ENCODE measurements at places on chromosomes 6 and 20.
A peak's percentile ranks its signal among the peaks of the same experiment; 100 is the strongest.

- DNase-seq = peak; percentile 81
Measured at GRCh38 chr6:113734982-113735381, 122.2 kb upstream of the MARCKS start.

- DNase-seq = no peak
Measured at GRCh38 chr6:27616328-27617045, 143.6 kb upstream of the ZNF184 start.

DNA sequence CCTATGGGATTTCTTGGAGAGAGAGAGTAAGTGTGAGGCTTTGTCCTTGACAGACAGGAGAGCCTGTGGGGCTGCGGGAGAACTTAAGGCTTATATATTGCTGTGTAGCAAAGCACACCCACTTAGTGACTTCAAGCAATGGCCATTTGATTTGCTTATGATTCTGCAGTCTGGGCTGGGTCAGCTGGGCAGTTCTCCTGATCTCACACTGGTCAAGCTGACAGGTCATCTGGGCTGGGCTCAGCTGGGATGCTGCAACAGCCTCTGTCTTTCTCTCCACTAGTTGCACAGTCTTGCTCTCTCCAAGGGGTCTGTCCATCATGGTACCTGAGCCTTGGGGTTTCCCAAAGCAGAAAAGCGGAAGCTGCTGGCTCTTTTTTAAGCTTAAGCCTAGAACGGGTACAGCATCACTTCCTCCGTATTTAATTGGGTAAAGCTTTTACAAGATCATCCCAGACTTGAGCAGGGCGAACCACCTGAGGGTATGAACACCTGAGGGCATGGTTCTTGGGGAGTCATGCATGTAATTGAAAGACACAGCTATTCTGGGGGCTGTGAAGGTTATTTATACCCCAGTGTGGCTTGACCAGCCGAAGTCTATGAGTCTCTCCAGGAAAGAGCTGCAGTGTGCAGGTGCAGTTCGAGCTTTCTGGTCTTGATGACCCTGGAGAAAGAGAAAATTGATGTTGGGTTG, 13.3 kb upstream of the GGTLC1 start:
- DNase-seq = no peak

DNA sequence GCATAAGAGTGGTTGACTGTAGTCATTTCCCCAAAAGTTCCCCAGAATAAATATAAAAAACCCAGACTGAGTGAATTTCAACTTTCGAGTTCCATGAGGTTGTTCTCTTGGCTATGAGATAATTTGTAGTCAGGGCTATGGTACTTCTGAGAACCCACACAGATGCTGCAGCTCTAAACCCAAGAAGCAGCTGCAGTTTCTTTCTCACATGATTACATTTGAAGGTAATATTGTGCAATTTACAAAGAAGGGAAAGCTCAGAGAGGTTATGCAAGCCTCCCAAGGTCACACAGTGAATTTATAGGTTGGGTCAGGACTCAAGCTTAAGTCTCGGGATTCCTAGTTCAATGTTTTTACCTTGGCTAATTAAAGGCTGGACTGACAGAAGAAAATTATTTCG, 29.7 kb upstream of the CD93 start:
- DNase-seq = peak; percentile 98

GRCh38 chr20:725491-725890, 42.8 kb downstream of the SLC52A3 start:
- no peak for DNase-seq

- peak; percentile 97 for DNase-seq
Measured at GRCh38 chr6:36546920-36547645, at the start of gene STK38. STK38 (minus strand) TSS chr6:36547479; CDS start chr6:36540202, 7,277 bp downstream.

GRCh38 chr20:51593584-51593983, 51.1 kb upstream of the NFATC2 start:
- DNase-seq = no peak

GRCh38 chr6:114007516-114007915, 36.6 kb upstream of the HDAC2 start:
- DNase-seq = no peak

GRCh38 chr20:56143759-56144158, 104.8 kb upstream of the MC3R start:
- DNase-seq = no peak

DNA sequence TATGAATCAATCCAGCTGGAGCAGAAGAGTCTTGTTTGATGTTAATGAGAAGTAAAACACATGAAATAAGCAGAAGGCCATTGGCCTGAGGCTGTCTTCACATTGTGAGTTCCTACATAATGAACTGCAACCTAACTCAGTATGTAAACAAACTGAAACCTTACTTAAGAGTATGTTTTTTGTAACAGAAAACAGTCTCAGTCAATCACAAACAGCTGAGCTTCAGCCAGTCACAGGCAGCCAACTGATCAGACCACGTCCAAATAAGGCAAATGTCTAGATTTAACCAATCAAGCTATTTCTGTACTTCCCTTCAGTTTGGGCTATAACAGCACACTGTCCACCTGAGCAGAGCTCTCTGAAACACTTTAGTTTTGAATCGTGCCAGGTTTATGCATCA, 234.7 kb downstream of the TRDN start:
- no peak for DNase-seq

GRCh38 chr20:58482416-58482815, 32.8 kb downstream of the APCDD1L start:
- DNase-seq = no peak

DNA sequence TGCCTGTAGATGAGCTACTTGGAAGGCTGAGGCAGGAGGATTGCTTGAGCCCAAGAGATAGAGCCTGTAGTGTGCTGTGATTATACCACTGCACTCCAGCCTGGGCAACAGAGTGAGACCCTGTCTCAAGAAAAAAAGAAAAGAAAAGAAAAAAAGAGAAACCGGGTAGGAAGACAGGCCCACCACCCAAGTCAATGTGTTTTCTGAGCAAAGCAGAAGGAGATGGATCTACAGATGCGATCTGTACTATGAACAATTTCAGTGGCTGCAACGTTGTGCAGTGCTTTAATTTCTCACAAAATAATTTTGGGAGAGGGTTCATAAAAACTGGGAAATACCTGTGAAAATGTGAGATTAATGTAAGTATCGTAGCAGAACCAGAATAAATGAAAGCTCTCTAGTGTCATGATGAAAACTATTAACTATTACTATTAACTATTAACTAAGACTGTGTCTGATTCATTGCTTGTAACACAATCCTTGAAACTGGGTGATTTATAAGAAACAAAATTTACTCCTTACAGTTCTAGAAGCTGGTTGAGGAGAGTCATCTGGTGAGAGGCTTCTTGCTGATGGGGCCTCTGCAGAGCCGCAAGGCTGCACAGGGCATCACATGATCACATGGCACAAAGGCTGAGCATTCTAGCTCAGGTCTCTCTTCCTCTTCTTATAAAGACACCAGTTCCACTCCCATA, 233.1 kb upstream of the ZNF217 start:
- peak; percentile 61 for DNase-seq

DNA sequence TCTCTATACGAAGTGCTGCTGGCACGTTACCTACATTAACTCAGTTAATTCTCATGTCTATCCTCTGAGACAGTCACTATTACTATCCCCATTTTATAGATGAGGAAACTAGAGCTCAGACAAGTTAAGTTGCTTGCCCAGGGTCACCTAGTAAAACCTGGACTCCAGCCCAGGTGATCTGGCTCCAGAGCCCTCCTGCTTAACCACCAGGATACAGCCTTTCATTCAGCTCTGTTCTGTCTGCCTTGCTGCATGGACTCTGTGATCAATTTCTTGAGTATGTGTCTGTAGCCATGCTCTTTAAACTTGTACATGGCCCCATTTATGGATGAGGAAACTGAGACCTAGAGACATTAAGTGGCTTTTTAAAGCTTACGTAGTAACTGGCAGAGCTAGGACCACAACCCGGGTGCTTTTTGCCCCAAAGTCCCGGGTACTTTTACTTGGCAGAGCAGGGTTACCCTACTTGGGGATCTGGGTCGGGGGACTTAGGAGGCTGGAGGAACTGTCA, 4.7 kb downstream of the CDKN1A start:
- DNase-seq = no peak

- peak; percentile 76 for DNase-seq
Measured at GRCh38 chr6:170374571-170375444, 68.2 kb downstream of the FAM120B start.

DNA sequence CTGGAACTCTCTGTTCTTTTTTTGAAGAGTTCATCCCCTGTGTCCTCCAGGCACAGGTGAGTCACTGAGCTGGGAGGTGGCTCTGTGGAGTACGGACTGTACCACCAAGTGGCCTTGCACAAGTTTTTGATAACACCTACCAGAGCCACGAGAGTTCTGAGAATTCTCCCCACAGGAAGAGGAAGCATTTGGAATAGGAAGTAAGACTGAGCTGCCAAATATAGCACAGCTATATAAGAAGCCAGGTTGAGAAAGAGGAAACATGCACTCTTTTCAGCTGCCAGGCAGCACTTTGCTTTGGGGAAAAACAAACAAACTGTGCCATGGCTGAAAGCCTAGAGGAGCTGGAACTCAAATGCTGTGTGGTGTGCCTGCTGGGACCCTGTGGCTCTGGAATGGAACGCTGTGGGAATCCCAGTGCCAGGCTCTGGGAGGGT, 70.8 kb upstream of the RIPOR2 start:
- peak; percentile 79 for DNase-seq

DNA sequence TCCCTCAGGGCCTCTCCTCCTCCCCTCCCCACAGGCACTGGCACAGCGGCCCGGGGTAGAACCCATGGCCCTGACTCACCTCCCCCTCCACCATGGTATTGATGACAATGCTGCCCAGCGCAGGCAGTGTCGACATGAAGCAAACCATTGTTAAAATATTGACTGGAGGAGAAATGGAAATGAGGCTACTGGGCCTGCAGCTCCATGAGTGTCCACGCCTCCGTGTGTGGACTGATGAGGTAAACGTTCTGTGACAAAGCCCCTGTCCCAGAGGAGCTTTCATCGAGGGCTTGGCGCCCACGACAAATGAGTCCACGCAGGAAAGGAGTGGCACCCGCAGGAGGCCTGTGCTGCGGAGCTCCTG, 402.7 kb downstream of the TAF4 start:
- DNase-seq = no peak

- DNase-seq = no peak
Measured at GRCh38 chr6:167238694-167239467, 52.2 kb upstream of the UNC93A start.

GRCh38 chr6:19921786-19922185, 84.6 kb downstream of the ID4 start:
- DNase-seq = no peak

DNA sequence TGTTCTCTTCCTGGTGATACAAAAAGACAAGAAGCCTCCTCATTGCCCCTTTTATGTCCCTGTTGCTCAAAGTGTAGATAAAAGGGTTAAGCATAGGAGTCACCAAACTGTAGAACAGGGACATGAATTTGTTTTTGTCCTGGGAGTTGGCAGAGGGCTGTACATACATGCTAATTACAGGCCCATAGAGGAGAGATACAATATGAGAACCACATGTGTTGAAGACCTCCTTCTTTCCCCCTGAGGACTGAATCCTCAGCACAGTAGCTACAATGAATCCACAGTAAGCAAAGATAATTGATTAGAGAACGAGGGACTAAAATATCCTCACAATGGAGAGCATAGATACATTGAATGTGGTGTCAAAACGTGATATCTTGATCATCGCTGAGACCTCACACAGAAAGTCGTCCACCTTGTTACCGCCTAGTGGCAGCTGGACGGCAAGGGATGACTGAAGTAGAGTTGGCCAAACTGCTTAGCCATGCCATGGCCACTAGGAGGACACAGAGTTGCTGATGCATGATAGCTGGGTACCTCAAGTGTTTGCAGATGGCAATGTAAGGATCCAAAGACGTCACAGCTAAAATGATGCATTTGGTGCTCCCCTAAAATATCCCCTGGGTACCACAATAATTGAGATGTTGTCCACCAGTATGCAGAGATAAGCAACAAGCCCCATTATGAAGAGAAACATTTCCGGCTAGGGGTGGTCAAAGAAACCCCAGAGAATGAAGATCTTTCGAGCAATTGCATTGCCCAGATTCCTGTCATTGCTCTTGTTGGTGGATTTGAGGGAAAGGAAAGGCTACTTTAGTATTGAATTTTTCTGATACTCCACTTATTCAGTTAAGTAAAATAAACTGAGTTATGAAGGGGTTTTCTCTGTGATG, 15.0 kb downstream of the OR2B3 start:
- peak; percentile 36 for DNase-seq

- DNase-seq = no peak
Measured at GRCh38 chr20:16749573-16749972, 1.4 kb downstream of the OTOR start.

- DNase-seq = no peak
Measured at GRCh38 chr6:144316862-144317195, 31.7 kb downstream of the UTRN start.

- DNase-seq = peak; percentile 97
Measured at GRCh38 chr20:54132612-54133433, 41.0 kb downstream of the CYP24A1 start.

- no peak for DNase-seq
Measured at GRCh38 chr6:139418481-139419132, 44.2 kb upstream of the CITED2 start.

- DNase-seq = peak; percentile 24
Measured at GRCh38 chr6:158718461-158719046, 68.7 kb downstream of the SYTL3 start.

- DNase-seq = no peak
Measured at GRCh38 chr20:57091748-57092111, 174.7 kb downstream of the BMP7 start.

- DNase-seq = no peak
Measured at GRCh38 chr6:50939931-50940330, 121.3 kb downstream of the TFAP2B start.

GRCh38 chr6:24874776-24875533, 60.8 kb downstream of the RIPOR2 start:
- DNase-seq = no peak

GRCh38 chr20:19633985-19634384, 124.1 kb upstream of the RIN2 start:
- peak; percentile 44 for DNase-seq

- DNase-seq = no peak
Measured at GRCh38 chr6:98574984-98575383, 259.4 kb upstream of the POU3F2 start.

DNA sequence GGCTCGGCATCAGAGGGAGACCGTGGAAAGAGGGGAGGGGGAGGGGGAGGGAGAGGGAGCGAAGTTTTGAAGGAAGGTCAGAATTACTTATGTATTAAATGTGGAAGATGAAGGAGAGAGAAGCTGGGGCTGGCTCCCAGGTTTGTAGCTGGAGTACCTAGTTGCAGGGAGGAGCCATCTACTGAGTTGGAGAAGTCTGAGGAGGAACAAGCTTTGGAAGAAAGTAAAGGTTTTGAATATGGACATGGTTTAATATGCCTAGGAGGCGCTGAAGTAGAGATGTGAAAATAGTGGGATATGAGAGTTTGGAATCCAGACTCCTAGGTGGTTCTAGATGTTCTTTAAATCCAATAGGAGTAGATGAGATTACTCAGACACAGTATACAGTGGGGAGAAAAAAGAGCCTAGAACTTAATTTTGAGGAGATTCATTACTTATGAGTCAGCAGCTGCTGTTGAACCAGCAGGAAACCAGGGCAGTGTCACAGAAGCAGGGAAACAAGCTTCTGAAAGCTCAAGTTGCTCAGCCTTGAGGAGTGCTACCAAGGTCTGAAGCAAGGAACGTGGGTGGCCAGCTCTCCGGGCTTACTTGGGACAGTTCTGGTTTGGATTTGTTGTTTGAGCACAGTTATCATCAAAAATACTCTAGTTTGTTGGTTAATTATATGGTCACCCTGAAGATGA, 149.3 kb downstream of the UTRN start:
- DNase-seq = peak; percentile 13
